ENCODE measurements at places on chromosomes 11 and 22.

DNA sequence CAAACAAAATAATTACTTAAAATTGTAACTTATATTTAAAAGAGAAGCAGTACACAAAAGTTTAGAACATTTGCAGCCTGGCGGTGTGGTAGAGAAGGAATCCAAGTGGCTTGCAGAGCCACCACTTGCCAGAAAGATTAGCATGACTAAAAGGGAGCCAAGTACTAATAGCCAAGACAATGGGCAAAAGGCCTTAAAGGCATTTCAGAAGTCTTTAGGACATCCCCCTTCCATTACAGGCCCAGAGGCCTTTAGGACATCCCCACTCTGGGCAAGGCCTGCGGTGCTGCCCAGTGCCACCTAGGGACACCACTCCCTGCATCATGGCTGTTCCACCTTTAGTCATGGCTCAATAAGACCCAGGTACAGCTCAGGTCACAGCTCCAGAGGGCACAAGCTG, 32.4 kb downstream of the TMEM225 start:
- no peak for DNase-seq

- DNase-seq: no peak
Observed at GRCh38 chr22:25006354-25006753, 53.8 kb downstream of the KIAA1671 start.

- no peak for DNase-seq
Observed at GRCh38 chr11:126719740-126720139, 280.8 kb downstream of the KIRREL3 start.

DNA sequence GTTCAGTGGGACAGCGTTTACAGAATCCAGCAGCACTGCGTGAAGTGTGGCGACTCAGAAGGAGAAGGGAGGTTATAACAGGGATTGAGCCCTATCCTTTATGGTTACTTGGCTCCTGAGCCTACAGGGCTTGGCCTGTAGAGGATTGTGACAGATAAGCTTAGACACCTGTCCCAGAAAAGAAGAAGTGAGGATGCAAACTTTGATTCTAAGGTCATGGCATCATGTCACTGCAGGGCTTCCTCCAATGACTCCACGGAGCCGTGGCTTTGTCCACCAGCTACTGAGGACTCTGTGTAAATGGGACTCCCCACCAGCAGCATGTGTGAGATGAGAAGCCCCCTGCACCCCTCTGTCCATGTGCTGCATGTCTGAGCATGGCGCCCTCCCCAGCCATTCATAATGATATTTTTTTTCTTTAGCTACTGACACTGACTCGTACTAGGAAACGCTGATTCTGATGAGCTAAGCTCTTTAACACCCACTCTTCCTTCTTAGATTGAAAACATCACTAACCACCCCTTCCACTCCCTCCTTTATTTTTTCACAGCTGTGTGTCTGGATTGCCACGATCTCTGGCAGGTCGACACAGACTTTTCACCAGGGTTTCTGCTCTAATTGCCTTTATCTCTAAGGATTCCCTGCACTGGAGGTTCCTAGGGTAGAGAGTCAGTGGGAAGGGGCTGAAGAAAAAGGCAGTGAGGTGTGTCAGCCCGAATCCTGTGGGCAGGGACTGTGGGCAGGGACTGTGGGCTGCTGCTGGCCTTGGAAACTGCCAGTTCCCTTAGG, 65.5 kb upstream of the TTC12 start:
- DNase-seq: no peak

DNA sequence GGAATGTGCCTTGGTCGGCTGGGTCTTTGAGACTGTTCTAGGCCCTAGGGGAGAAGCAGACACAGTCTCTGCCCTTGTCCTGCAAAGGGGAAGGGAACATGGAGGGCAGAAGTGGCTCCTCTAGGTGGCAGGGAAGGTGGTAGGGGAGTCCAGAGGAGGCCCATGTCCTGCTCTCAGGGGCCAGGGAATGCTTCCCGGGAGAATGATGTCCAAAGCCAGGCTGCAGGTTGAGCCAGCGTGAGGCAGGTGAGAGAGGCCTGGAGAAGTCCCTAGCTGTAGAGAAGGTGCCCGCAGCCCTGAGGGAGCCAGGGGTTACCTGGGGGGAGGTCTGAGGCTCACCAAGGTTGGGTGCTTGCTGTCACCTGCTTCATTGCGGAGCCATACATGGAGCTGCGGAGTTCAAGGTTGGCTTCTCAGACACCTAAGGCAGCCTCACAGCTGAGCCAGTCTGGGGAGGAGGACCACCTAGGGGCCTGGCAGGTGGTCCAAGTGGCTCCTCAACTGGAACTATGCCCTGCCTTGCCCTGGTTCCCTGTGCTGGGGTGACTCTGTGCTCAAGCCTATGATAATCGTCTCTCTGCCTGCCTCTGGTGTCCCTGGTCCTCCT, 46.1 kb downstream of the SMIM38 start:
- no peak for DNase-seq

DNA sequence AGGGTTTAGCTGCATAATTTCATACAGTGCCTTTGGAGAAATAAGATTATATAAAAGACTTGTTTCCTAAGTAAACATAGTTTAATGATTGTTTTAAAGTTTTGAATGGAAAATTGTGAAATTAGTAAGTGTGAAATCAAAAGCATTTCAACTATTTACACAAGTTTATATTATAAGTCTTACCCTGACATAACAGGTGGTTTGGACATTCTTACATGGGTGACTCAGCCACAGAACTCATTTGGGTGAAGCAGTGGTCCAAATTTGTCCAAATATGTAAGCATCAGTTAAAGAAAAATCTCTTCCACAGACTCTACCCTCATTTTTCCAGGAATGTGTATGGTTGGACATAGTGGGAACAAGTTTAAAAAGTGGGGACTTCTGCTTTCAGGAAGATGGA, 68.0 kb downstream of the USP47 start:
- DNase-seq: no peak

GRCh38 chr11:43408277-43408676, 49.6 kb downstream of the TTC17 start:
- no peak for DNase-seq

DNA sequence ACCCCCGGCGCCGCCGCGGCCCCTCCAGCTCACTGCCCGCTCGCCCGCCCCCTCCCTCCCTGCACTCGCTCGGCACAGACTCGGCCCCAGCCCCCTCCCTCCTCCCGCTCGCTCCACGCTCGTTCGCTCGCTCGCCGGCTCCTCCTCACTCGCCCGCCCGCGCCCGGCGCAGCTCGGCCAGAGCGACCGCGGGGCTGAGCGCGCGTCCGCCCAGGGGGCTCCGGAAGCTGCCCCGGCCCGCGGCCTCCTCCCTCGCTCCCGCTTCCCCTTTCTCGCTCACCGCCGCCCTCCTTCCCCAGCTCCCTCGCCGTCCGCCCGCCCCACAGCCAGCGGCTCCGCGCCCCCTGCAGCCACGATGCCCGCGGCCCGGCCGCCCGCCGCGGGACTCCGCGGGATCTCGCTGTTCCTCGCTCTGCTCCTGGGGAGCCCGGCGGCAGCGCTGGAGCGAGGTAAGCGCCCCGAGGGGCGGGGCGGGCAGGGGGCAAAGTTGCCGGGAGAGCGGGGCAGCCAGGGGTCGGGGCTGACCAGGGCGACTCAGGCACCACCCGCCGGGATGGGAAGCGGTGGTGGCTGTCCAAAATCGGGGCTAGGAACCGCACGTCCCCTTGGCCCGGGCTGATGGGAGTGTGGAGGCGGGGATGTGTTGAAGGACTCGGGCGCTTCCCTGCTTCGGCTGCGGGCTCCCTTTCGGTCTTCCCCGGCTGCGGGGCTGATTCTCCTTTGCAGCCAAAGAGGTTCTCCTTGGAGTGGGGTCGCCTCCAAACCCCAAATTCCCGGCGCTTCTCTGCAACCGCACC, at the start of gene SEZ6L:
Gene SEZ6L (plus strand): TSS at position 148 of the 797 bp plus-strand sequence. CDS start 208 bp downstream, at position 356.
- DNase-seq: peak; percentile 48

DNA sequence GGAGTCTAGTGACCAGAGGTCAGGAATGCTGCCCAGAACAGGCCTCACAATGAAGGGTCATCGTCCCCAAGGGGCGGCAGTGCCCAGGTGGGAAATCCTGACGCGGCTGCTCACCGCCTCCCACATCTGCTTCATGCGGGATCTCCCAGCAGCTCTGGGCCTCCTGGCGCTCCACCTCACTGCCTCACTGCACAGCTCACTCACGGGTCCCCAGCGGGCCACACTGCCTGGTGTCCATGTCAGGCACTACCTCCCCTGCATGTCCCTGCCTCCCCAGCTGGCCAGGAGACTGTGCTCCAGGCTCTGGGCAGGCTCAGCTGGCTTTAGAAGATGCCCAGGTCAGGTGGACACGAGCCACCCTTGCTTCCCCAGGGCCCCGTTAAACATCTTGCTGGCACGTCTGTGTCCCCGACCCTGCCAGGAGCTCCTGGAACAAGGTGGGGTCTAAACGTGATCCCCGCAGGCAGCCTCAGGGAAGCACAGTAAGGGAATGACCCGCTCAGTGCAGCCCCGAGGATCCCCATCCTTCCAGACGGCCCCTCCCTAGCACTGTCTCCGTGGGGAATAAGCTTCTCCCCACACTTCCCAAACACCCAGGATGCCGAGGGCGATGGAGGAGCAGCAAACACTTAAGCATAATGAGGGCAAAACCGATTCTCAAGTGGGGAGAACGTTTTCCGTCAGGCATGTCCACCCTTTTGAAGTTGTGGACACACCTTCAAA, 93.2 kb downstream of the TRMU start:
- no peak for DNase-seq

DNA sequence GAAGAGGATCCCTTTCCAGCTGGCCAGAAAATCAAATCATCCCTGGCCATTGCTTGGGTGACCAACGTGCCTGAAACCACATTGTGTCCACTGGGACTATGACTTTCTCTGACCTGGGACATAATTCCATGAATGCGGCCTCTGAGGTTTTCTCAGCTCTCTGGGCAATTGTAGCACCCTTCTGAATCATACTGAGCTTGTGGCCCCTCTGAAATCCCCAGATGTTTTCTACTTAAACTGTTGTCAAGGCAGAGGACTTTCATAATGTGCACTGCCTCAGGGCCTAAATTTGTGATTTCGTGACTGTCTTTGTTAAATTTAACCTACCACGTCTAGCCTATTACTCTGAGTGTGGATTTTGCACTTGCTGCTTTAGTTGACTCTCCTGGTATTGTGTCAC, 321.1 kb upstream of the PLET1 start:
- no peak for DNase-seq

DNA sequence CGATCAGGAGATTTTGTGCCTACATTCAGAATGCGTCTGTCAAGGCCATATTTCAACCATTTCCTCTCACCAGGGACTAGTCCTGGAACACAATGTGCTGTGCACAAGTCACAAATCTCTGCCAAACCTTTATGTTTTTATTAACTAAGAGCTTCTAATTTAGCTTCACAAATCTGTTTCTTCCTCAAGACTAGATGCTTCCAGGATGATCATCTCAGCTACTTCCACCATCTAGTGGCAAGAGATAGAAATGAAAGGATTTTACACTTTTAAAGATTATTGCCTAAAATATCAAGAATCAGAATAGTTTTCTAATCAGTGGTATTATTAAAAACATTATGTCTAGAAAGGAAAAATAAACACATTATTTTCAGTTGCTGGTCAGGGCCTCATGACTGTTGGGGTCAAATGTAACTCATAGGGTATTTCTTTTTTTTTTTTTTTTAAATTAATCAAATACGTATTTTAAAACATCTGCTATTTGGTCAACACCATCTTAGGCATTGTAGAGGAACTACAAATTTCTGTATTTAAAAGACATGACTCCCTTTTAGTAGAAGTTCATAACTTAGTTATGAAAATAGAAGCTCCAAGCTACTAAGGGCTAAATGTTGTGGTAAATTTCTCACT, 1102.6 kb downstream of the DLG2 start:
- DNase-seq: peak; percentile 51

All from tongue (tissue), 3 donors.